ENCODE measurements at places on chromosomes 12 and 14. TPM values are rescaled to one million over a fixed set of nuclear protein-coding genes. Genes with fewer than 3 reads are reported as not detected.

SALL2 gene
- 4.2 TPM for polyA plus RNA-seq

- DNase-seq, result peak; percentile 5
Observed at GRCh38 chr12:25054783-25055144, 105.9 kb upstream of the BCAT1 start.

GRCh38 chr14:52325630-52326029 is 11.5 kb downstream of the PTGER2 start:
- DNase-seq, result no peak

GRCh38 chr12:116774020-116774419 is 35.9 kb downstream of the RNFT2 start:
- DNase-seq, result no peak

APOLD1 gene
- 0.25 TPM for polyA plus RNA-seq

GRCh38 chr12:64186789-64187188 is 35.3 kb downstream of the KICS2 start:
- no peak for DNase-seq

DNA sequence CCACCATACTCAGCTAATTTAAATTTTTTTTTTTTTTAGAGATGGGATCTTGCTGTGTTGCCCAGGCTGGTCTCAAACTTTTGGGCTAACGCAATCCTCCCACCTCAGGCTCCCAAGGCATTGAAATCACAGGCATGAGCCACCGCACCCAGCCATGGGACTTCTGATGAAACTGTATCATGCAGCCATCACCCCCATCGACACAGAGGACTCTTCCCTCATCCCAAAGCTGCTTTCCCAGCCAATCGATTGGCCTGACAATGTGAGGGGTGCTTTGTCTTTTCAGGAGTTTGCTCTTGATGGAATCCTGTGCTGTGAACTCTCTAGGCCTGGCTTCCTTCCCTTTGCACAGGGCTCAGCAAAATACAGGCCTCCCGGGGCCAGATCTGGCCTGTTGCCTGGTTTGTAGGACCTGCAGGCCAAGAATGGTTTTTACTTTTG is 59.6 kb upstream of the NCOR2 start:
- DNase-seq, result no peak

BDKRB2 gene
- not detected for polyA plus RNA-seq

KRT2 gene
- 2.4 TPM for polyA plus RNA-seq

- DNase-seq, result no peak
Observed at GRCh38 chr14:66056926-66057552, 429.1 kb upstream of the CCDC196 start.

LRP1-AS gene
- polyA plus RNA-seq, result not detected

GRCh38 chr12:57232156-57232756 is 2.7 kb downstream of the SHMT2 start:
- no peak for DNase-seq

GRCh38 chr14:92651758-92652406 is 96.5 kb downstream of the LGMN start:
- no peak for DNase-seq

- no peak for DNase-seq
Observed at GRCh38 chr14:103496776-103497175, 25.9 kb downstream of the CKB start.

- no peak for DNase-seq
Observed at GRCh38 chr14:36996857-36997590, 175.4 kb downstream of the SLC25A21 start.

DNA sequence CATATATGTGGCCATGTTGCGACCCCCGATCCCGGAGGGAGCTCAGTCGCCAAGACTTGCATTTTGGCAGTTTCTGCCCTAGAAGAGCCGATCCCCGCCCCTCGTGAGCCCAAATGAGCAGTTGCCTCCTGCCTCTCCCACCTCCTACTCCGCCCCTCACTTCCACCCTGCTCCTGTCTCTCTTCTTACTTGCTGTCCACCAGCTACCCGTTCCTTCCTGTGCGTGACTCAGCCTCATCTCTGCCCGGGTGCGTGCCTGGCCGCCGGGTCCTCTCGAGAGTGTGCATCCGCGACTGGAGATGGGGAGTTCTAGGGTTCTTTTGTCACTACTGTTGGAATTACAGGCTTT is 585 bp downstream of the GPATCH2L start:
- peak; percentile 69 for DNase-seq

DNA sequence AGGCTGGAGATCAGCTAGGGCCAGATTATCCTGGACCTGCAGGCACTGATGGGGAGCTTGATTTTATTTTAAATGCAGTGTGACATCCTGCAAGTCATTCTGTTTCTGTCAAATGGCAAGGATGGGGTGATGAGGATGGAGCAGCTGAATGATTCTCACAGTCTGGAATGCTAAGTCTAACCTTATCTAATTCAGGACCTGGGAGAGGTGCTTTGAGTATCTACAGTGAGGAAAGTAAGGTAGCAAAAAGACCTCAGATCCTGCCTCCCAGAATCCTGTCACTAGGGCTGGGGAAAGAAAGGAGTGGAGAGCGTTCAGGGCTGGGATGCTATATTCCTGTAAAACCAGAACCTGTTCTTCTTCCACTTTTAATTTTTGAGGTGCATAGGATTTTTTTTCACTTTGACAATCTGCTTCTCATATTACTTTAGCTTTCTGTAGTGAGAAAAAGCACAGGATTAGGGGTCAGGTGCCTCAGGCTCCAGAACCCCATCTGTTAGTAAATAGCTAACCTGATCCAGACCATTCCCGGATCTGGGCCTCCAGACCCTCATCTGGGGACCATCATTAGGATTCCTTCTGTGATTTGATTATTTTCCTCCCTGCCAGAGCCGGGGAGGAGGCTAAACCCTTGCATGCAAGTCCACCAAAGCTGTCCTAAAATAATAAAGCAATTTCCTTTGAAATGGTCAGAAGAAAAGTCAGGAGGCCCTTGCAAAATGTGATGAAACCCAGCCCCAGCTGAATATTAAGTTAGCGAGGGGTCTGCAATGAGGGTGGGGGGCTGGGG is 54.7 kb downstream of the ASCL1 start:
- DNase-seq, result no peak

DNA sequence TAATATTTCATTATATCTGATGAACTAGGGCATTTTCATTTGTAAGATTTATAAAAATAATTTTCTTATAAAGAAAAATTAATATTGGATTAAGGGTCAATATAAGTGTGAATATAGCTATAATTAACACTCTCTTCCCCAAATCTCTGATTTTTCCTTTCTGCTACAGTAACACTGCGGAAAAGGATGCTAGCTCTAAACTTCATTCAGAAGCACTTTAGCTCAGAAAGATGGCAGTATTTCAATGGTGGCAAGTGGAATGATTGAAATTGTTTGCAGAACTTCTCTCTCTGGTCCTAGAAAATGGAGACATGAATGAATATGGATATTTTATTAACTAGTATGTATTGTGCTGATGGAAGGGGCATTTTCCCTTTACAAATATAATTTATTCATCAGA is 8.4 kb downstream of the NPAS3 start:
- no peak for DNase-seq

GRCh38 chr12:2633825-2634200 is 161.0 kb upstream of the FKBP4 start:
- DNase-seq, result no peak

GRCh38 chr14:61319706-61320105 is 1.7 kb upstream of the PRKCH start:
- DNase-seq, result no peak

TROAP gene
- not detected for polyA plus RNA-seq

KRT72 gene
- polyA plus RNA-seq, result not detected

GRCh38 chr12:129081755-129082250 is 228.5 kb downstream of the GLT1D1 start:
- no peak for DNase-seq

DNA sequence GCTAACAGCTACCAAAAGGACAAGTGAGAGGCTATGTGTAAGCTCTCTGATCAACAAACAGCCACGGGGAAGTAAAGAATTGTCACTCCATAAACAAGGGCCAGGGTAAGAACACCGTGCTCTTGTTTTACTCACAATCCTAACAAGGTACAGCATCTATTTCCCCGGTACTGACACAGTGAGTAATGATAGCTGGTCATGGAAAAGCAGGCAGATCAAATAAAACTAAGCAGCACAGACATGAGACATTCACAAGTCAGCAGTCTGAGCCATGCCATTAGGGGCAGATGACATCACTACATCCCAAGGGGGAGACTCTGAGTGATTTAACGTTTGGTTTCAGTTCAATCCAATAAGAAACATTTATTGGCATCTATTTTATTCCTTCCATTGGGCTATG is 54.4 kb downstream of the ARL6IP4 start:
- DNase-seq, result no peak

DNA sequence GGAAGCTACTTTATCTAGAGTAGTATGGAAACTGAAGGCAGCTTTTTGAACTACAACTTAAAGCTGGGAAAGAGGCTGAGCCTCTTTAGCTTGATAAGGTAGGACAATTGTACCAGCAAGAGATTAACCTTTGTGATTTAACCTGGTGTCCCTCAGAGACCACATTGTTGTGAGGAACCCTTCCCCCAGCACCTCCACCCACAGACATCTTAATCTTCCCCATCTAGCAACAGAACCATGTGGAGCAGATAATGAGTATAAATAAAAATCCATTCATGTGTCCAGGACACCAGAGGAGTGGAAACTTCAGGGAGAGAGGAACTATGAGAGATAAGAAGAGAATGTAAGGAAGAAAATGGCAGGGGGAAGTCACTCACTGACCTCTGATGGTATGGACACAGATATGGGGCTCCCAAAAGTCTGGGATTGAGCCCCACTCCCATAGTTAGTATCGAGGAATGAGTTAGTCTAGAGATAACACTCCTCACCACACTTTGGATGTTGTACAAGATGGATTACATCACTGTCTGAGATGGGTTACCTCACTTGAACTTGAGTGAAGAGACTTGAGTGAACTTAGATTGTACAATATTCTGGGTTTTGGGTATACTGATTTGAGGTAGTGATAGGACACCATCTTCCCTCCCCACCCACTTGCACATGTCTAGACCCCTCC is 33.9 kb upstream of the SLC38A2 start:
- no peak for DNase-seq

NINJ2 gene
- 10.0 TPM for polyA plus RNA-seq

- no peak for DNase-seq
Observed at GRCh38 chr12:107079172-107080011, 14.0 kb downstream of the CRY1 start.

- no peak for DNase-seq
Observed at GRCh38 chr14:81797315-81797714, 263.7 kb upstream of the SEL1L start.

GRCh38 chr12:8852119-8852518 is 29.7 kb downstream of the A2ML1 start:
- DNase-seq, result no peak

NGB gene
- polyA plus RNA-seq, result not detected

METTL25 gene
- polyA plus RNA-seq, result 15.2 TPM

GRCh38 chr12:93785249-93786010 is 108.3 kb downstream of the CRADD start:
- no peak for DNase-seq

C14orf180 gene
- polyA plus RNA-seq, result not detected

DNA sequence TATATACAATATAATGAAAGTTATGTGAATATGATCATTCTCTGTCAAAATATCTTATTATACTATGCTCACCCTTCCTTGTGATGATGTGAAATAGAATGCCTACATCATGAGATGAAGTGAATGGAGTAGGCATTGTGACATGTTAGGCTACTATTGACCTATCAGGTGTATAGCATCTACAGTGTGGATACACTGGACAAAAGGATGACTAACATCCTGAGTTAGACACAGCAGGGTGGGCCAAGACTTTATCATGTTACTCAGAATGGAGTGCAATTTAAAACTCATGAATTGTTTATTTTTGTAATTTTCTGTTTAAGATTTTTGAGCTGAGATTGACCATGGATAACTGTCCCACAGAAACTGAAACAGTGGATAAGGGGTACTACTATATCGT is 53.4 kb upstream of the NAV3 start:
- DNase-seq, result no peak

- no peak for DNase-seq
Observed at GRCh38 chr12:118429688-118430383, 53.5 kb downstream of the SUDS3 start.

NPC2 gene
- polyA plus RNA-seq, result 66.9 TPM

- peak; percentile 56 for DNase-seq
Observed at GRCh38 chr12:27779920-27780611, at the start of the genes KLHL42 and MANSC4. Gene KLHL42 (plus strand): TSS chr12:27780233. CDS start chr12:27780331, 98 bp downstream. Gene MANSC4 (minus strand): TSS chr12:27780236. CDS start chr12:27771276, 8,960 bp downstream.

GRCh38 chr14:53016919-53017318 is 66.1 kb upstream of the FERMT2 start:
- no peak for DNase-seq

- DNase-seq, result no peak
Observed at GRCh38 chr14:61074852-61075251, 93.8 kb downstream of the SLC38A6 start.

SERPINA9 gene
- not detected for polyA plus RNA-seq

NID2 gene
- not detected for polyA plus RNA-seq

DNA sequence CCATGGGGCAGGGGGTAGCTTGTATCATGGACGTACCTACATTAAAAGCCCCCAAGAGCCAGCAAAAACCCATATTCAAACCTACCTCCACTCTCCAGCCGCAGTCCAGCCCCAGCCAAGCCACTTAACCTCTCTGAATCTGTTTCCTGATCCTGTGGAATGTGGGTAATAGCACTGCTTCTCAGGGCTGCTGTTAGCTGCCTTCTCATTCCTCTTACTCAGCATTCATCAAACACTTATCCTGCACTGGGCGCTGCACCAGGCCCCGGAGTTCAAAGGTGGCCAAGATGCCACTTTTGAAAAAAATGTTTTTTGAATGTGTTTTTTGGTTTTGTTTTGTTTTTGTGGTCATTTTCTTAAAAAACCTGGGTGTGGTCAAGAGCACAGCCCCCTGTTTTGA is 237.4 kb downstream of the CHST11 start:
- DNase-seq, result no peak

DNA sequence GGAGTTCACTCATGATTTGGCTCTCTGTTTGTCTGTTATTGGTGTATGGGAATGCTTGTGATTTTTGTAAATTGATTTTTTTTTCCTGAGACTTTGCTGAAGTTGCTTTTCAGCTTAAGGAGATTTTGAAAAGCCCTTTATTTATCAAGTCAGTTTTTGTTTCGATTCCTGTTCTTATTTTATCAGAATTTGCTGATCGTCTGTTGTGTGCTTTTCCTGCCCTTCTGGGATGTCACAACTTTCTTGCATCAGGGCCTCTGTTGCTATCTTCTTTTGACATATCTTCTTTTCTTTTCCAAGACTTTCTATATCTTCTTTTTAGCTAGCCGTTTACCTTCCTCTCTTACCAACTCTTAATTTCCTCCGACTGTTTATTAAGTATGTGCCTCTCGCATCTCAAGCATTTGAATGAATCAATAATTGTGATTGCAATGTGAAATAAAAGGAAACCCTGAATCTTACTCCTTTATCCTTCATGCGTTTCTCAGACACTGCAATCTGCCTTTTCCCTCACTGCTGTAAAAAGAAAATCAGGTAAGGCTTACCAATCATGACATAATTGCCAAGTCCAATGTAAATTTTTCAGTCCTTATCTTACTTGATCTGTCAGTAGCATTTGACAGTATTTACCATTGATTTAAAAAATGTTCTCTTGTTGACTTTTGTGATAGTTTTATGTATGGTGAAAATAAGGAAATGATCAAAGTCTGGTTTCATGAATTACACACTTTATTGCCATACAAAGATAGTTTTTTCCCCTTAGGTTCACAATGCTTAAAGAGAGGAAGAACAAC is 53.0 kb downstream of the ETNK1 start:
- no peak for DNase-seq

All from naive thymus-derived CD4-positive, alpha-beta T cell (primary cell).